ENCODE measurements at places on chromosomes 7 and 10.
A peak's percentile ranks its signal among the peaks of the same experiment; 100 is the strongest.

- DNase-seq, result no peak
These were observed 138.1 kb upstream of the THSD7A start for GRCh38 chr7:11970132-11970531.

DNA sequence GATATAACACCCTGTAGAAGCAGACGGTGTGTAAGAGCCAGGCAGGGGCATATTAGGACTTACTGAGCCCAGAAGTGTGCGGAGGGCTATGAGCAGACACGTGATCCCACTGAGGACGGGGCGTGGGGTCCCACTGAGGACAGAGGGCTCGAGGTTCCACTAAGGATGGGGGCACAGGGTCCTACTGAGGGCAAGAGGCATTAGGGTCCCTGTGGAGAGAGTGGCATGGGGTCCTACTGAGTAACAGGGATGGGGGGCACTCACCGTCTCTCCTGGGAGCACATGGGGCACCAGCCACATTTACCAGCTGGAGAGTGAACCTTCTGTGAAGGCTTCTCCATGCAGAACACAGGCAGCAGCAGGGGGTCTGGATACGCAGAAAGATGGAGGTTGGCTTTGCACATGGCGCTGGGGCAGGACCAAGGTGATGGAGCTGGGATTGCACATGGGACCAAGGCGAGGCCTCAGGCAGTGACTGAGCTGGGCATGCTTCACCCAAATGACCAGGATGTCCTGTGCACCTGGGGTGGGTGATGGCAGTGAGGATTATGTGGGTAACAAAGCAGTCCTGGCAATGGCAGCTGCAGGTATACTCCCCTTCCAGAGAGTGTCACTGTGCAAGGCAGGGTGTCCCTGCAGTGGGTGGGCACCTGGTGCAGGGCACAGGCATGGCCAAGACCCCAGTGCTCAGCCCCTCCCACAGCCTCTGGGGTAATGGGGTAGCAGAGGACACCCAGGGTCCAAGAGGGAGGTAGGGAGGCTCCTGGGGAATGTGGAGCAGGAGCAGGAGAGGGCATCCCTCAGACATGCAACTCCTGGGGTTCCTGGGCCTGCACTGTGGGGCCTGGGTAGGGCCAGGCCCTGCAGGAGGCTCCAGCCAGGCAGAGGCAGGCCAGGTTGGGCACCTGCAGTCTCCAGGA, 278.1 kb downstream of the TCERG1L start:
- no peak for DNase-seq

DNA sequence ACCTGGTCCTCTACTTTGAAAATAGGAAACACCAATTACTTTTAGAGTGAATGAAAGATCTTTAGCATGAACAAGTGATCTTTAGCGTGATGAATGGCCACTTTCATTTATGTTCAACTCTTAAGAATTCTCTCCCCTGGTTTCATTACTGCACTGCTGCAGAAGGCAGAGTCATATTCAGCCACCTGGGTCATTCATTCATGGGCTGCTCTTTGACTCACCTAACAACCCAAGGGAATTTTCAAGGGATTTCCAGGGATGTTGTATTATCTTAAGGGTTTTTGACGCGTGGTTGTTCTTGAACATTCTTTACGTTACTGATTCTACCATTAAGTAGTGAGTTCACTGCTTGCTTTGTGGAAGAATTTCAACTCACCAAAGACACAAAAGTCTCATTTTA, 87.3 kb upstream of the STK17A start:
- no peak for DNase-seq

DNA sequence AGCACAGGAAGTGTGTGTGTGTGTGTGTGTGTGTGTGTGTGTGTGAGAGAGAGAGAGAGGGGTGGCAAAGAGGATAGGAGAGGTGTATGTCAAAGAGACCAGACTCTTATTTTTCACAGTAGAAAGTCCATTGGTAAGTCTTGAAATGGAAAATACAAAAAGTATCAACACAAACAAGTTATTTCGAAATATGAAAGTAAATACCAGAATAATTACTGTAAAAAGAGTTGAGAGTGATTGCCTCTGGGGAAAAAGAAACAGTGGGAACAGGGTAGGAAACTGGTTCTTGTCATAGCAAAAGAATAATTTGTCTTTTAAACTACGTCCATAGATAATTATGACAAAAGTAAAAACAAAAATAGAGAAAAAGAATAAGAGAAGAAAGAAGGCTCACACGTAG, 29.0 kb upstream of the EIF5AL1 start:
- DNase-seq, result no peak

- no peak for DNase-seq
These were observed 25.2 kb downstream of the ABCB1 start for GRCh38 chr7:87575521-87575920.

DNA sequence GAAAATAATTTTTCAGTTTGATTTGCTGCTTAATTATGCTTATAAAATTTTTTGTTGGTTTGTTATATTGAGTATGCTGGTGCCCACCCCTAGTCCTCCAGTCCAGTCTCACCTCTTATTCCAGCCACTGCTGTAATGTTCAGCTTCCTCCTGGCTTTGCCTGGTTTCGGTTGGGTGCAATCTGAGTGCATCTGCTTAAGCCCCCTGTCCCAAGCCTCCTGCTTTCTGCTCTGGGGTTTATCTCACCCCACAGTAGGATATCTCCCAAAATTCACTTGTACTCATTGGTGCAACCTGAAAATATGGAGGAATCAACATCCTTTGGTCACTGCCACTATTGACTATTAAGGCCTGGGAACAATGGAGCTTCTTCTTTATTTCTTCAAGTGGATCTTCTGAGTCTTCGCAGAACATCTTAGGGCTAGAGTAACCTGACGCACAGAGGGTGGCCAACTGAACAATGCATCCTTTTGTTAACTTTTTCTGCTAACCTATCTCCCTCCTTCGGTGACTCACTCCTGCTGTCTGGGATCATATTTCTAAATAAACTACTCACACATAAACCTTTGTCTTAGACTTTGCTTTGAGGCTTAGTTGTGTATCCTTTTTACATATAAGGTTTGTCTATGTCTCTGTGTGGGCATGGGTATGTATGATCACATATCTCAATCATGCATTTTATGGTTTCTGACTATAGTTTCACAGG, 19.1 kb upstream of the SOSTDC1 start:
- peak; percentile 87 for DNase-seq

DNA sequence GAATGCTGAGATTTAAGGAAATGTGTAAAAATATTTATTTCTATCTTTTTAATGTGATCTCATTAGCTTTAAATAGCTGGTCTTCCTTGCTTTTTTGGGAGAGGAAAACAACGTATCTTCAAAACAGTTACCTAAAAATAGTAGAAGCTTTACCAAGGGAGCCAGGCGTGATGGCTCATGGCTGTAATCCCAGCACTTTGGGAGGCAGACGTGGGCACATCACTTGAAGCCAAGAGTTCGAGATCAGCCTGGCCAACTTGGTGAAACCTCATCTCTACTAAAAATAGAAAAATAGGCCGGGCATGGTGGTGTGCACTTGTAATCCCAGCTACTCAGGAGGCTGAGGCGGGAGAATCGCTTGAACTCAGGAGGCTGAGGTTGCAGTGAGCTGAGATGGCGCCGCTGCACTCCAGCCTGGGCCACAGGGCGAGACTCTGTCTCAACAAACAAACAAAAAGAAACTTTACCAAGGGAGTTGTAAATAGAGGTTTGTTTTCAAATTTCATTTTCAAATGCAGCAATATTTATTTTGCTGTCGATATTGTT, 48.4 kb upstream of the ITGB1 start:
- no peak for DNase-seq

- no peak for DNase-seq
These were observed 138.1 kb upstream of the UNC5B start for GRCh38 chr10:71074176-71074755.

- no peak for DNase-seq
These were observed 29.3 kb upstream of the ADD3 start for GRCh38 chr10:109978481-109978880.

DNA sequence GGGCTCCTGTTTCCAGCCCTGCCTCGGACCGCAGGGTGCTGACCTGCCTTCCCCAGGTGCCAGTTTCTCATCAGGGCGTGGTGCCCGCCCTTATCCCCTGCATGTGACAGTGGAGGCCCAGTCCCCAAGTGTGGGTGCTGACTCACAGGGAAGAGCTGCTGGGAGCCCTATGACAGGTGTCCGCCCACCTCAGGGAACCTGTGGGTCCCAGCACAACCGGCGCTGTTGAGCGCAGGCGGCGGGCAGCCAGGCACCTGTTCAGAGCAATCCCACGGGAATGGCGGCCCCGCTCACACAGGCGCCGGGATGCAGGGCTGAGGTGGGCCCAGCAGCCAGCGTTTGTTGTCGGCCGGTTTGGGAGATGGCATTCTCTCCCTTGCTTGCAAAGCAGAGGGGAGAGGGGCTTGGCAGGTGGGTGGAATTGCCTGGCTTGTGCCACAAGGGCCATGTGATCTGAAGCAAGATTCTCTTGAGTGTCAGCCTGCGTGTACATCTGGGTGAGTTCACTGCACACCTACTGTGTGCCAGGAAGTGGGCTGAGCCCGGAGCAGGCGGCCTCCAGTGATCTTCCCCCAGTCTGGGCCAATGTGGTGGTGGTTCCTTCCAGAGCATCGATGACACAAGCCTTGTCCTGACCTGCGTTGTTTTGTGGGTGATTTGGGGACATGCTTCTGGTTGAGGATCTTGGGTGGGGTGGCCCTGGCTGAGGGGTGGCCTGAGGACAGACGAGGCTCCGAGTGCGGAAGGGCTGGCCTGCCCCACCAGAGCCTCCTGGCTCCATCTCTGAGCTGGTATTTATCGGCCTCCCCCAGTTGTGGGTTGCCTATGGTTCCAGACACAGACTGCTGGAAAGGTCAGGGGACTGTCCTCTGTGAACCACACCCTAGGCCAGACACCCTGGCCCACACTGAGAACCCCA, 2.4 kb downstream of the PWWP2B start:
- DNase-seq, result no peak

GRCh38 chr7:29723599-29723998, 82.7 kb upstream of the WIPF3 start:
- peak; percentile 56 for DNase-seq

DNA sequence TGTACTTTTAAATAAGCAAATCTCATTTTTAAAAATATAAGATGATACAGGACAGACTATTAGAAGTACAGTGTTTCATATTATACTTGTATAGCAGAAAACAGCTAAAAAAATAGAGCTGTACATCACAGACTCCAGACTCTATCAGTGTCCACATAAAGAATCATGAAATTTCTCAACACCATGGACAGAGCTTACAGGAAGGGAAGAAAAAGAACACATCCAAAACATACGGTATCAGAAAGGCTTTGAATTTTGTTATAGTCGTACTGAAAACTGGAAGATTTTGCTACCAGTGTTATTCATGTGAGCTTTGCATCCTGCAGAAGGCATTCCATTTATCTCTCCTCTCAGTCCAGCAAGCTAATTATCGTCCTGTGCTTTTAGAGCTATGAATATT, 183.2 kb upstream of the PTPRZ1 start:
- no peak for DNase-seq

GRCh38 chr7:101245147-101245668, 327 bp upstream of the FIS1 start:
- no peak for DNase-seq

DNA sequence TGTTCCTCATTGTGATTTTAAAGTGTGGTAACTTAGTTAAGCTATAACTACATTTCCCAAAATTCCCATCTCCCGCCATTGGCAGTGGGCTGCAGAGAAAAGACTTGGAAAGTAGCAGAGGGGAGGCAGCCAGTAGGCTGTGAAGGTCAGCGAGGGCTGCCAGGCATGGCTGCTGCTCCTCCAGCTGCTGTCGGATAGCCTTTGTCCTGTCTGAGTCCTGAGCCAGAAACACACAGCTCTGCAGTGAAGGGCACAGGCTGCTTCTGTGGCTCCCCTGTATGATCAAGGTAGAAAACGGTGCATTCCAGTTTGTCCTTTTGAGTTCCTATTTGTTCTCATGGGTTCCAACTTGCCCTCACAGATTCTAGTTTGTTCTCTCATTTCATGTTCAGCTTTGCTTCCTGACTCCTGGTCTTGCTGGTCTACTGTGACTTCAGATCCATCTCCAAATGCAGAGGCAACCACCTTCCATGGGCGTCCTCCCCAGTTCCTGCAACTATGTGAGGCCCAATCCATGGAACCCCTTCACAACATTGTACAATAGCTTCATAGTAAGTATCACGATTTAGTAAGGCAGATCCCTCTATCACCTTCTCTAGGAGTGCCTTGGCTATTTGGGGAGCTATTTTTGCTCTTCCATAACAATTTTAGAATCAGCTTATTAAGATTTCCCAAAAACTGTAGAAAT, 31.7 kb downstream of the SYPL1 start:
- DNase-seq, result no peak

GRCh38 chr10:3605882-3606281, 179.1 kb downstream of the KLF6 start:
- no peak for DNase-seq

DNA sequence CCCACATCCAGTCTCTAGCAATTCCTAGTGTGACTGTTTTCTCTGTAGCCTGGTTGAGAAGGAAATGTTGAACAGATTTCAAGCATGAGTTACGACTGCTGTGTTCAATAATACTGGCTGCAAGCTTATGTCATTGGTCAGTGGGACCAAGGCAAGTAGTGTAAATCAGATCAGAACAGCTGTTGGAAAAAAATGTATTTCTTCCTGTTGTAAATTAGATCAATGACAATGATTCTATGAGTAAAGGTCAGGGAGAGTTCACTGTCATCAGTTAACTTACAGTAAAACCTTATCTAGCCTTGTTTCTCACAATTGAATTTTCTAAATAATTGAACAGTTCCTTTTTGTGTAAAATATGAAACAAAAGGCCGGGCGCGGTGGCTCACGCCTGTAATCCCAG, 6.7 kb downstream of the OTUD1 start:
- no peak for DNase-seq

- peak; percentile 26 for DNase-seq
These were observed 33.3 kb upstream of the XPNPEP1 start for GRCh38 chr10:109956454-109957091.

DNA sequence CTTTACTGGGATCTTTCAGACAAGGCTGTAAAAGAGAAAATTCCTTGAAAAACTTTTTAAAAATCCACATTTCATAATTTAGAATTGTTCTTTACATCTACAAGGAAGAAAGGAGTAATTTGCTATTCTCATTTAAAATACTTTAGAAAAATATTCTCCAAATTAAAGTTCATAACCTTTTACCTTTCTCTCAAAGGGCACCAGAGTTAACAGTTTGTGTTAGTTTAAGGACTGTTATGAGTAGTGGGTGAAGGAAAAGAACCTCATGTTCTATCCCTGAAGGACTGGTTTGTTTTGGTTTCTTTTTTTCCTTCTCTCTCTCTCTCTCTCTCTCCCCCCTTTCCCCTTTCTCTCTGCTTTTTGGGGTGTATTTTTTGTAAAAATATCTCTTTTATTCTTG, 4.1 kb downstream of the AGMO start:
- no peak for DNase-seq

- DNase-seq, result no peak
These were observed 241.4 kb upstream of the ZNF32 start for GRCh38 chr10:43890124-43890523.

- no peak for DNase-seq
These were observed 18.5 kb downstream of the ESYT2 start for GRCh38 chr7:158810846-158811245.

DNA sequence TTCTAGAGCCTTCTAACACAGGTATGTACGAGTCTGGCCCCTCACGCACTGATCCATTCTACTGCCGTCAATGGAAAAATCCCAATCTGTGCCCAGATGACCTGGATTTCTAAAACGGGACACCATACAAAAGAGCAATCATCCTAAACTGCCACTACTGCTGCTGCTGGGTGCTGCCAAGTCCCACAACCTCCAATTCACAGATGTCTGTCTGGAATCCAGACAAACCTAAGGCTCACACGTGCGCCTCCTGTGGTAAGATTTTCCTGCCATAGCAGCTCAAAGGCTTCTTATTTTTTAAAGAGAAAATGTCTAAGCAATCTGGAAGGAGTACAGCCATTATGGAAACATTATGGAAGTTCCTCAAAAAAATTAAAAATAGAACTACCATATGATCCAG, 40.9 kb downstream of the JCAD start:
- DNase-seq, result no peak

GRCh38 chr10:95741807-95742467, 14.0 kb upstream of the ENTPD1 start:
- no peak for DNase-seq

Data from Caki2 (cell line).